Stimulated activated CD8-positive, alpha-beta memory T cell treated with anti-CD3 and anti-CD28 coated beads, Interleukin-7, amount 100 ng/mL, for 1 hour (primary cell): ENCODE measurements at places on chromosomes 7 and 10.
A peak's percentile ranks its signal among the peaks of the same experiment; 100 is the strongest.

DNA sequence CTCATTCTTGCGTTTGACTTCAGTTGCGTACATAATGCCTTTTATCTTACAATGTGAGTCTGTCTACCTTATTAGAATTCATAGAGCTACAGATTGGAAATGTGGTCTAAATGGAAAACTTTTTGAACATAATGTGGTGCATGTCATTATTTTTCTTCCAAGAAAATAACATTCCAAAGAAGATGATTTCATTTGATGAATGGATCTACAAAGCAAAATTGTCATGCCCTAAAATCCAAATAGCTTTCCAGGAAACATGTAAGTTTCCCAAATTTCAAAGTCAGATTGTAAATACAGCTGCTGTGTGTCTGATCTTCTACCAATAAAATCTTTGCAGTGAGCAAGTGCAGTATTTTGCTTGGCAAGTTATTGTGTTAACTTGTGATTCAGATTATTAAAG is 101.8 kb upstream of the FZD8 start:
- no peak for DNase-seq

- DNase-seq: no peak
Measured at GRCh38 chr7:2968176-2968575, 75.5 kb downstream of the CARD11 start.

- no peak for DNase-seq
Measured at GRCh38 chr10:88515235-88515634, 67.9 kb downstream of the RNLS start.

GRCh38 chr7:108815815-108816214 is 246.1 kb downstream of the DNAJB9 start:
- DNase-seq: no peak

DNA sequence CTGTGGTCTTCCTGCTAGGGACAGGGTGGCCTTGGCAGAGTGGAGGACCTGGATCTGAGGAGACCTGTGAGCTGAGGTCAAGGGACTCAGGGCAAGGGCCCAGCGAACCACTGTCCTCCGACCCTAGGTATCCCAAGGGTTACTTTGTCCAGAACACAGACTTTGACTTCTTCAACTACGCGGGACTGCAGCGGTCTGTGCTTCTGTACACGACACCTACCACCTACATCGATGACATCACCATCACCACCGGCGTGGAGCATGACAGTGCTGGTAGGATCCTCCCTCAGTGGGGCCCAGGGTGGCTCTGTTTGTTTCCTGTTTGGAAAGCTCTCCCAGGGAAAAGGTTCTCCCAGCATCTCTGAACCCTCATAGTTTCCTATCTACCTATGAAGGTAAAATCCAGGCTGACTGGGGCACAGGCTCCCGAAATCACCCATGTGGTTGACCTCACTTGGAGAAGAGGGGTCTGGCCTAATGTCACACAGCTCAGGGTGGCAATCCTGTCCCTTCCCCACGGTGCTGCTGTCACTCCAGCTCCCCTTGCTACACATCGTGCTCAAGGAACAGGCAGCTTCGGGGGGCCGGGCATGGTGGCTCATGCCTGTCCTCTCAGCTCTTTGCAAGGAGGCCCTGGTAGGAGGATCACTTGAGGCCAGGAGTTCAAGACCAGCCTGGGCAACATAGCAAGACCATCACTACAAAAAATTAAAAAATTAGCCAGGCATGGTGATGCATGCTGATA is 57.6 kb downstream of the ZNF727 start:
- DNase-seq: no peak

DNA sequence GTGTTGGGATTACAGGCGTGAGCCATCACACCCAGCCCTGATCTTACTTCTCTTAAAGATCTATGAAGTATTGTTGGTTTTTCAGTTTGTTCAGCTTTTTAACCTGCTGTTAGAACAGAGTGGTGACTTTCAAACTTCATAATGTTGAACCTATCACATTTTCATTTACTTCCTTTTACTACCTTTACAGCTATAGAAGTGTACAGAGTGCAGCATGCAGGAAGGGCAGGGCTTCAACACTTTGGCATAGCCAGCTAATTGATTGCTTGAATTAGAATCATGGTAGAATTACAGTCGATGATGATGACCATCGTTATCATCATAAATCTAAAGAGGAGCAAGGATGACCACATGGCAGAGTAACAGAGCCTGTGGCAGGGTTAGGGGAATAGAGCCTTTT is 55.5 kb downstream of the AOAH start:
- no peak for DNase-seq

GRCh38 chr7:651032-651728 is 75.3 kb upstream of the DNAAF5 start:
- no peak for DNase-seq

DNA sequence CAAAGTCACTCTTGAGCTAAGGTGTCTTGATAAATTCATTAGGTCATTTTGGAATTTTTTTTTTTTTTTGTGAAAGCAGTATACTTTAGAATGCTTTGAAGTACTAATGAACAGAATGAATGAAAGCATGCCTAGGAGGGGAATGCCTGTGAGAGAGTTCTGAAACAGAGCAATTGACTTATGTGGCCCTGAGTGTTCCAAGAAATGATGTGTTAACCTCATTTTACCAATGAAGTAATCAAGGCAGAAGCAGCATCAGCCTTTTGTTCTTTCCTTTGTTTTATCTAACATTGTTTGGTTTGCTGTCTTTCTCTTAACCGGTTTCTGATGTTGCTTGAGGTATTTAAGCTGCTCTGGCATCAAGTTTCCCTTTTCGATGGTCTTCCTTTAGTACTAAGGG is 154.6 kb upstream of the HGF start:
- no peak for DNase-seq

DNA sequence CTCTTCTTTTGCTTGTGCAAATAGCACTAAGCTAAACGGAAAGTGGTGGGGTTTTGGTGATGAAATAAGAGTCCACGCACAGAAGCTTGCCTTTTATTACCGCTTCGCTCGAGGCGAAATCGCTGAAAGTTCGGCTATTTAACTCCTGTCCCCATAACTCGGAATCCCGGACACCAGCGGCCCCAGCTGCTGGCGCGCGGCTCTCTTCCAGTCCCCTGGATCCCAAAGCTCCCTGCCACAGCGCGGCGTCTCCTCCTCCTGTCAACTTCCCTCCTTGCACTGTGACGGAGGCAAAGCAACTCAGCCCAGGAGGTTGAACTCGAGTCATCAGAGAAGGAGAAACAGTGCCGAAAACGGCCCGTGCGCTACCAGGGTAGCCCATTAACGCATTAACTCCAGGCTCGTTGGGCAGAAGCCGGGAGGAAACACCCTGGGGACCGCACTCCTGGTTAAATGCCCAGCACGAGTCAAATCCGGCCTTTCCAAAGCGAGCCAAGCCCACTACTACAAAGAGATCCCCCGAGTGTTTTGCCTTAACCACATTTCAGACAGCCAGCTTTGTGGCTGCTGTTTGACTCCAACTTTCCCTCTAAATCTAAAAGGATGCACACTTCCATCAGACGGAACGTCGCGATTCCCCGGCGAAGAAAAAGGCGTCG is 1.3 kb downstream of the SEMA3D start:
- no peak for DNase-seq

DNA sequence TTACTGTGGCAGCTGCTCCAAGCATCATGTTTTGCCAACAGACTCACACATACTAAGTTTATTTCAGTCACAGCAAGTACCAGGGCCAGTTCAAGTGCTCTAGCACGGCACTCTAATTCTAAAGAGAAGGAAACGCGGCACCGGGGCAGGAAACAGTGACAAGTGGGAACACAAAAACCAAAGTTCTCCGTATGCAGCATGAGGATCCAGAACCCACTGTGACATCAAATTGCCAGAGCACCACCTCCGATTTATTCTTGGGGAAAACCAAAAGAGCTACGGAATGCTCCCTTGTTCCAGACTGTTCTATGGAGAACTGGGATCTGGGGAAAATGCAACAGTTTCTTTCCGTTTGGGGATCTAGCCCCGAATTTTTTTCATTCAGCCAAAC is 448 bp upstream of the PTER start:
- peak; percentile 5 for DNase-seq

DNA sequence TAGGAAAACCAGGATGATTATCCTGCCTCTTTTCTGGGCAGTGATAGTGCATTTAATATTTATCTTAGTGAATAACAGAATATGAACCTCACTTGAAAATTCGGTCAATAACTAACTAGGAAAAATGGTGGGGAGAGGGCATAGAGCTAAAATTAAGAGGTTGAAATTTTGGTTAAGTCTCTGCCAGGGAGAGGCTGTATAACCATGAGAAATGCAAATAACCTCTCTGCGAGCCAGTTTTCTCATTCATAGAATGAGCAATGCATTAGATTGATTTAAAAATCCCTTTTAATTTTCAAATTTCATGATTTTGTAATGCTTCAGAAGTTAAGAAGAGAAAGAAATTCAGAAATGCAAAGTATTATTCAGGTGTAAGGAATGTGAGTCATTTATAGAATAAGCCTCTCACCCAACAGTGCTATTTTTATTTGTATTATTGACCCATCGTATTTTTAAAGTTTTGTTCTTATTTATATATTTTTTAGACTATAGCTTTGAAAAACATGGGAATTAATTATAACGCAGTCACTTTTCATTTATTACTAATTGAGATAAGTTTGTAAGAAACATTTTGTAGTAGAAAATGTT is 104.7 kb downstream of the PHF14 start:
- DNase-seq: no peak

DNA sequence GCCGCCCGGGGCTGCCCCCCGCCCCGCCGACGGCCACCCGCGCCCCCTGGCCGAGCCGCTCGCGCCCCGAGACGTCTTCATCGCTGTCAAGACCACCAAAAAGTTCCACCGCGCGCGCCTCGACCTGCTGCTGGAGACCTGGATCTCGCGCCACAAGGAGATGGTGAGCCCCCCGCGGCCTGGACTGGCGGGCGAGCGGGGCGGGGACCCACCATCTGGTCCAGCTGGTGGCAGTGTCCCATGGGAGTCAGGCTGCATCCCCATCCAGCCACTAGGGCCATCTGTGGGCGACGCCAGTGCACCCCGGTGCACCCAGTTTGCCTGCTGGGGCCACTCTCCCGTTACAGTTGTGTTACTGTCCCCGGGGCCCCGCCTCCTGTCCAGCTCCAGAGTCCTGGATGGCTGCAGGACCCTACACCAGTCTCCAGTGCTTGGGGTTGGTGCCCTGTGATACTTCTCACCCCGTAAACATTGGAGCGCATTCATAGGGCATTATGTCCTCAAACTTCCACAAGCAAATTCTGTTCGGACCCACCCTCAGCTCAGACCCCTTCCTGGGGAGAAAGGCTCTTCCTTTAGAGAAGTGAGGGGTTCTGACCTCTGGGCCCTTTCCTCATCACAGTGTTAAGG is 672 bp downstream of the LFNG start:
- no peak for DNase-seq

- no peak for DNase-seq
Measured at GRCh38 chr7:47811632-47812380, 136.5 kb downstream of the PKD1L1 start.
